ENCODE measurements at places on chromosomes 2 and 18.
A peak's percentile ranks its signal among the peaks of the same experiment; 100 is the strongest.

- DNase-seq = no peak
Observed at GRCh38 chr18:79921984-79922965, 29.2 kb downstream of the SLC66A2 start.

DNA sequence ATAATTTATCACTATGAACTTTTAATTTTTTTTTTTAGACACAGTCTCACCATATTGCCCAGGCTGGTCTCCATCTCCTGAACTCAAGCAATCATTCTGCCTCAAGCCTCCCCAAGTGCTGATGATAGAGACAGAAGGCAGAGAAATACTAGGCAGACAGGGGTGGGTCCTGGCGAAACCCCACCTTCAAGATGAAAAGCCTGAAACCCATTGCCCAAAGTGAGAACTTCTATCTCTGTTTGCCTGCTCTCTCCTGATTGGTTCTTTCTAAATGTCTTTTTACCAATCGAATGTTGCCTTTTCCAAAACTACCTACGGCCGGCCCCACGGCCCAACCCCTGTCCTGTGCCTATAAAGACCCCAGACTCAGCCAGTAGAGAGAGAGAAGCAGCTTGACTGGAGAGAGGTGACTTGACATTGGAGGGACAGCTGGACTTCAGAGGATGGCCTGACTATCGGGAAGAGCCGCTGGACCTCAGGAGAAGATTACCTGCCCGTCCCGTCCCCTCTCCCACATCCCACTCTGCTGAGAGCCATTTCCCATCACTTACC is 21.9 kb downstream of the PRKD3 start:
- no peak for DNase-seq

DNA sequence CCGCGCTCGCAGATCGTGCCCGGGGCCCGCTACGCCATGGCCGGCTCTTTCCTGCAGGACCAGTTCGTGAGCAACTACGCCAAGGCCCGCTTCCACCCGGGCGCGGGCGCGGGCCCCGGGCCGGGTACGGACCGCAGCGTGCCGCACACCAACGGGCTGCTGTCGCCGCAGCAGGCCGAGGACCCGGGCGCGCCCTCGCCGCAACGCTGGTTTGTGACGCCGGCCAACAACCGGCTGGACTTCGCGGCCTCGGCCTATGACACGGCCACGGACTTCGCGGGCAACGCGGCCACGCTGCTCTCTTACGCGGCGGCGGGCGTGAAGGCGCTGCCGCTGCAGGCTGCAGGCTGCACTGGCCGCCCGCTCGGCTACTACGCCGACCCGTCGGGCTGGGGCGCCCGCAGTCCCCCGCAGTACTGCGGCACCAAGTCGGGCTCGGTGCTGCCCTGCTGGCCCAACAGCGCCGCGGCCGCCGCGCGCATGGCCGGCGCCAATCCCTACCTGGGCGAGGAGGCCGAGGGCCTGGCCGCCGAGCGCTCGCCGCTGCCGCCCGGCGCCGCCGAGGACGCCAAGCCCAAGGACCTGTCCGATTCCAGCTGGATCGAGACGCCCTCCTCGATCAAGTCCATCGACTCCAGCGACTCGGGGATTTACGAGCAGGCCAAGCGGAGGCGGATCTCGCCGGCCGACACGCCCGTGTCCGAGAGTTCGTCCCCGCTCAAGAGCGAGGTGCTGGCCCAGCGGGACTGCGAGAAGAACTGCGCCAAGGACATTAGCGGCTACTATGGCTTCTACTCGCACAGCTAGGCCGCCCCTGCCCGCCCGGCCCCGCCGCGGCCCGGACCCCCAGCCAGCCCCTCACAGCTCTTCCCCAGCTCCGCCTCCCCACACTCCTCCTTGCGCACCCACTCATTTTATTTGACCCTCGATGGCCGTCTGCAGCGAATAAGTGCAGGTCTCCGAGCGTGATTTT is 7.6 kb downstream of the TBR1 start:
- peak; percentile 69 for DNase-seq

GRCh38 chr2:48768669-48769068 is 13.1 kb upstream of the LHCGR start:
- peak; percentile 52 for DNase-seq

All from ELF-1 (cell line).